ENCODE measurements at places on chromosomes 1 and 21.

DNA sequence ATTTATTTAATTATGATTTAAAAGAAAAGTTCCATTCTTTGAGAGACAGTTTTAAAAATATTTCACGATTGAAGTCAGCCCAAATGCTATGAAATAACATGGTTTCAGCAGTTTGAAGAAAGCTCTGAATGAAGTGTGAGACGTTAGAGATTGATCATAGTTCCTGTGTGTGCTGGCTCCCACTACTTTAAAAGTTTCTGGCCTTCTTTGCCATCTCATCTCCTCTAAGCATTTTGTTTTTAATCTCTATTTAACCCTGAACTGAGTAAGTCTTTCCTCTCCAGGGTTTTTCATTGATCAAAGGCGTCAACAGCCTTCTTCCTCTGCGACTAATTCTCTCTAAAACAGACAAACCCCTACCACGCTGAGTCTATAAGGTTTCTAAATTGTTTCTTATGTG is 225.3 kb upstream of the B3GALT2 start:
- DNase-seq, result peak; percentile 15

GRCh38 chr1:83807821-83808220 is 191.1 kb downstream of the TTLL7 start:
- no peak for DNase-seq

GRCh38 chr1:41184446-41184845 is 57.7 kb downstream of the SCMH1 start:
- no peak for DNase-seq

DNA sequence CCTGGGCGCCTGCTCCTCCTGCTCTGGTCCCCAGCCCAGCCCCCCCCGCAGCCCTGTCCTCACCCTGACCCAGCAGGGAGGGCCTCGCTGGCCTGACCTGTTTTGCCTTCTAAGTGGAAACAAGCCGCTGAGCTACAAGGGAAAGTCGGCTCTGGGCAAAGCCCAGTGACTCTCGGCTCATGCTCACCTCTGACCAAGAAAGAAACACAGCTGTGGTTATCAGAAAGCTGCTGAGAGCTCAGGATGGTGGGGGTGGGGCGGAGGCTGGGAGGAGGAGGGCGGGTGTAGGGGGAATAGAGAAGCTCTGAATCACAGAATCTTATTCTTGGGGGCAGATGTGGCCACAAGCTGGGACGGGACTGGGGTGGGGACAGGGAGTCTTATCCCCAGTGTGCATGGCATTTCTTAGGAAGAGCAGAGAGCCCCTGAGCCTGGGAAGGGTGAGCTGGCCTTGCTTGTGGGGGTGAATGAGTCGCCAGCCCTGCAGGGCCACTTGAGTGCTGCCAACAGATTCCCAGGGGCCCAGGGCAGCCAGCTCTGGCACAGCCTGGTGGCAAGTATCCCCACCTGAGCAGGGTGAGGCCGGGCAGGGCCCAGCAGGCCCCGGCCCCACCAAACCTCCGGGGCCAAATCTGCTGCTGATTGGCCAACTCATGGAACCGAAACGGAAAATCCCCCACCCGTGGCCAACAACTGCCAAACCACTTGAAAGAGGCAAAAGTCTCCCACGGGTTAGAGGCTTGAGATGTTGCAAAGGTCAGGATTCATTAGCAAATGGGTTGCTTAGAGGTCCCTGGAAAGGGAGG is 120.6 kb downstream of the SPSB1 start:
- peak; percentile 71 for DNase-seq

GRCh38 chr21:19899645-19900044 is 1098.6 kb upstream of the NCAM2 start:
- DNase-seq, result no peak

DNA sequence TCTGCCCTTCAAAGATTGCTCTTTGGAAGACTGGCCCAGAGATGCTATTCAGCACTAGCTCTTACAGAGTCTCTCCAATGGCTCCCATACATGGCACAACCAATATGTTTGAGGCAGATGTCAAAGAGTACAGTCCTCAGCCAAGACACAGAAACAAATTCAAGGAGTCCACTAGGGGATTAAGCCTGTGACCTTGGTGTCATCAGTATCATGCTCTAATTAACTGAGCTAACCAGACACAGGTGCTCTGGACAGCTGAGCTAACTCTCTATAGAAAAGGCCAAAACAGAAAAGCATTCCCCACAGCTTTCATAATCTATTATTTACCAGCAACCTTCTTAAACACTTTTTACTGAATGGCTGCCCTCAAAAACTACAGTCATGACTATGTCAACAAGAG is 666.0 kb upstream of the PLXNA2 start:
- DNase-seq, result no peak

- no peak for DNase-seq
These were observed 39.8 kb upstream of the ZBTB18 start for GRCh38 chr1:244011271-244011670.

DNA sequence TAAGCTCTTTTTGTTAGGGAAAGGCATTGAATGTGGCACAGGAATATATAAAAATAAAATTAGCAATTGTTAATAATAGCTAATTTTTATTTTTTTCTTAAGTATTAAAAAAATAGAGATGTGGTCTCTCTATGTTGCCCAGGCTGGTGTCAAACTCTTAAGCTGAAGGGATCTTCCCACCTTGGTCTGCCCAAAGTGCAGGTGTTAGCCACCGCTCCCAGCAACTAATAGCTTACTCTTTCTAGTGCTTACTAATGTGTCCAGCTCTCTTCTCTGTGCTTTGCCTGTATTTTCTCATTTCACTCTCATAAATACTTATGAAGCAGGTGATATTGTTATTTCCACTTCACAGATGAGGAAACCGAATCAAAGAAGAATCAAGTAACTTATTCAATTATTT is 13.4 kb upstream of the IL24 start:
- no peak for DNase-seq

DNA sequence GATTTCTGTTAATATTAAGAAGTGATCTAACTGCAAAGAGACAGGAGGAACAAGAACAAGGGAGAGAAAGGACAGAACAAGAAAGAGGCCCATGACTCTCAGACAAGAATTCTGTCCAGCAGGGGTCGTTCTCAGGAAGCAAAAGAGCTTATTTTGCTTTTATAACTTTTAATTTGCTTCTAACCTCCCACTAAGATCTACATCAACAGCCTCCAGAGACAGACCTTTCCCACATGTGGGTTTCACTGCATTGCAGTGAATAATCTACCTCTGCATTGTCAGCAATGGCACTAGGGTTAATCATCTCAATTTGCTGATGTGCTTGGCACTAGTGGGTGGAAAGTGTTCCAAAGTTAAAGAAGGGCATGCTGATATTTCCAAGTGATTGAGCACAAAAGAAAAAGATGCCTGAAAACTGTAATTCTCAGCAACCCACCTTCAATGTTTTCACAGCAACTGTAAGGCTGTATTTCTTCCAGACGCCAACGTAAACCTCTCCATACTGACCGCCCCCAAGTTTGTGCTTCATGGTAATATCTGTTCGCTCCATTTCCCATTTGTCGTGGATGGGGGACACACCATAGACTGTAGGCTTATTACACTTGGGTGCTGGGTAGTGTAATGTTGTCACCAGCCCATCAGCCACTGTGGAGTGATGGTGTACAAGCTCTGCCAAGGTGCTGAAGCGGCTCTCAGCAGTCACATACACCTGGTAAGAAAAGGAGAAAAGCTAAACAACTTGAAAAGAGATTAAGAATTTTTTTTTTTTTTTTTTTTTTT is 39.5 kb downstream of the TOR3A start:
- DNase-seq, result peak; percentile 60

GRCh38 chr1:14511796-14512585 is 86.5 kb upstream of the KAZN start:
- no peak for DNase-seq

- DNase-seq, result peak; percentile 27
These were observed 7.4 kb upstream of the DEGS1 start for GRCh38 chr1:224175617-224176016.

- no peak for DNase-seq
These were observed 111.9 kb upstream of the KAZN start for GRCh38 chr1:14486401-14487201.

DNA sequence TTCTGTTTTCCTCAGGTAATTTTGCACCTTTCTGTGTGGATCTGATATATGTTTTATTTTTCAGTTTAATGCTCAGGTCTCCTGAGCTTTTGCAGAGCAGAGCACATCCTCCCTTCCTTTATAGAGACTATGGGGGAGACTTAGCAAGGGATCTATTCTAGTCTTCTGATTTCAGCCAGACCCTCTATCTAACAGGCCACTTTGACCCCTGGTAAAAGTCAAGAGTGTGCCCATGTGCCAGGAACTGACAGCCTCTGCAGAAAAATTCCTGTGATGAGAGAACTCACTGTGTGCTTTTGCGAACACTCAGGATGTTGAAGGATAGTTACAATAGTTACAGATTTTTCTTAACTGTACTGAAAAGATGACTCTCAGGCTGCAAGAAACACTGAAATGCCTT is 123.3 kb downstream of the NOS1AP start:
- DNase-seq, result no peak

GRCh38 chr1:205266611-205267305 is 39.0 kb downstream of the TMCC2 start:
- DNase-seq, result no peak

GRCh38 chr1:209777587-209777986 is 6.8 kb downstream of the C1orf74 start:
- DNase-seq, result no peak

GRCh38 chr1:44296806-44297205 is 58.3 kb downstream of the ERI3 start:
- DNase-seq, result no peak

DNA sequence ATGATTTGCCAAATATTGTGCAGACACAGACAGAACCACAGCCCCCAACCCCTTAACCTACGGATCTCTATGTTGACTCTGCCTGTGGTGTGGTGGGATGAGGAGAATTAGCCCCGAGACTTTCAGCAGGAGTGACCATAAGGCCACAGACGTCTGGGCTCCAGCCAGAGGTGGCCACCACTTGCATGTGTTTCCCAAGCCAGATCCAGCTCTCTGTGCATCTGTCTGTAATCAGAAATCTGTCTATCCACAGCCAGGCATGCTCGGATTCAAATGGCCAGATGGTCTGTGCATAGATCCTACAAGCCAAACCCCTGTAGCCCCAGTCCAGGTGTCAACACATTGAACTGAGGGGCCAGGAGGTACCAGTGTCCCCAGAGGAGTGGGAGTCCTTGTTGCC is 140.6 kb downstream of the SYF2 start:
- DNase-seq, result no peak

GRCh38 chr21:43758111-43758641 is 17.9 kb downstream of the CSTB start:
- no peak for DNase-seq

DNA sequence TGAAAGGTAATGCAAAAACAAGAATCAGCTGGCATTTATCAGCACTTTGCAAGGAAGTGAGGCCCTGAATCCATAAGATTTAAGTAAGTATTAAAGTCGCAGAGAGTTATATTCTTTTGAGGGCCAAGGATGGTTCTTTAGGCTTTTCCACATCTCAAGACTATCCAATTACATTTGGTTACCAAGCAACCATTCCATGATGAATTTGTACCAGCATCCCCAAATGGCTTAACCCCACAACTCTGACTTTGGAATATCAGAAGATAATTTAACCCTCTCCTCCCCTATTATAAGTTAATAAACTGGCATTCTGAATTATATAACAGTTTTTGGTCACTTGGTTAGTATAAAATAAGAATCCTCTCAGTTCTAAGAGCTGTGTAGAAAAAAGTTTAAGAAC is 2.8 kb downstream of the PHTF1 start:
- DNase-seq, result no peak
